ENCODE measurements at places on chromosomes 6 and 20. TPM values are rescaled to one million over a fixed set of nuclear protein-coding genes. Genes with fewer than 3 reads are reported as not detected.

Gene DDAH2
- total RNA-seq, result 44.4 TPM

Gene SPATS1
- total RNA-seq, result not detected

Gene PPIL6
- total RNA-seq, result 0.61 TPM

Gene VGLL2
- total RNA-seq, result not detected

Gene RAMACL
- 2.9 TPM for total RNA-seq

Gene WFDC5
- total RNA-seq, result not detected

Gene MYO6
- 20.3 TPM for total RNA-seq

All from HFFc6 (cell line).